Inflammatory macrophage (primary cell): ENCODE measurements at places on chromosomes 7 and 10.

DNA sequence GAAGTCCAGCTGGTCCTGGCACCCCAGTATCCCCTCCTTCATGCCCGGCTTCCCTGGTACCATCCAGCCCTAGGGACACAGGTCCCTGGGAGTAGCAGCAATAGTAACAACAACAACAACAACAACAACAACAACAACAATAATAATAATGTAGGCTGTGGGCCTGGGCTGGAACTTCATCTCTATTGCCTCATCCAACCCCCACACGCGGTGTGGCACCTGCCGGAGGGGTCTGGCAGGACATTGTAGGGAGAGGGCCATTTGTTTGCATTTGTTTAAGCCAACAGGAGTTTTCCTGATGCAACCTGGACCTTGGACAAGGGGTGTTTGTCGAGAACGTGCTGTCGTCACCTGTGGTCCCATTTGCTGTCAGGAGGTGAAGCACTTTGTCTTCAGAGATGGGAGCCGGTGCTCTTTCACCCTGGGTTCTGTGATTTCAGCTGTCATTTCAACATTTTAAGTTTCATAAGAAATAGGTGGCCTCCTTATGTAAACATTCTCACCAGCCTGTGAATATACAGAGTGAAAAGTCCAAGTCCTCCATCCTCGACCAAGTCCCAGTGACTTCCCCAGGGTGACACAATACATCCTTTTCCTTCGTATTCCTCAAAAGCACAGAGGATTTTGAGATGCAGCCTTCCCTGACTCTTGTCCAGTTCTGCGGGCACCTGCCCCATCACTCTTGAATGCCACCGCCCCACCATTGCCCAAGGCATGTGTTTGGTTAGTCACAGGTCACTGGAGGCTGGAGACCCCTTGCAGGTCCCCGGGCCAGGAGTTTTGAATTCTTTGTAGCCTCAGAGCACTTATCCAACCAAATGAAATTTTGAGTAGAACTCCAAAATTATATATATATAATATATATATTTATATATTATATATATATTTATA, 9.2 kb downstream of the LHPP start:
- DNase-seq: no peak

GRCh38 chr10:47023237-47024045, 112.2 kb downstream of the PTPN20 start:
- no peak for DNase-seq

- DNase-seq: no peak
Measured at GRCh38 chr10:11510736-11511135, 100.7 kb downstream of the USP6NL start.

GRCh38 chr7:305410-306151, 15.6 kb downstream of the FOXL3 start:
- DNase-seq: no peak

DNA sequence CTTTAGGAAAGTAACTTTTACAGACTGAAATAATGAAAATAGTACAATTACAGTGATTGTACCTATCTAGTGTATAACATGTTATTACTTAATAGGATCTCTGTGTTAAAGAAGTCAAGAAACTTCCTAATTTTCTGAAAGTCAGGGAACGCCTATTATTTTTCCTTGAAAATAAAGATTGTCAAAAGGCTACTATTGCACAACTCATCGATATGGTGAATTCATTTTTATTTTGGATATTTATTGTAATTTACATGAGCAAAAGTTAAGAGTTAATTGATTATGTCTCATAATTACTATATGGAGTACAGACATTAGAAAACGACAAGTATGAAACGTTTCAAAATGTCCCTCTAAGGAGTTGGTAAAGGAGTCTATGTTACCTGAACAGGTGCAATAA, 12.8 kb downstream of the MINDY3 start:
- no peak for DNase-seq

GRCh38 chr10:104339469-104340110, 1.3 kb upstream of the ITPRIP start:
- DNase-seq: no peak

- DNase-seq: no peak
Measured at GRCh38 chr10:27695706-27696105, 49.9 kb downstream of the MKX start.

GRCh38 chr10:52283174-52283573, 30.9 kb upstream of the DKK1 start:
- no peak for DNase-seq

DNA sequence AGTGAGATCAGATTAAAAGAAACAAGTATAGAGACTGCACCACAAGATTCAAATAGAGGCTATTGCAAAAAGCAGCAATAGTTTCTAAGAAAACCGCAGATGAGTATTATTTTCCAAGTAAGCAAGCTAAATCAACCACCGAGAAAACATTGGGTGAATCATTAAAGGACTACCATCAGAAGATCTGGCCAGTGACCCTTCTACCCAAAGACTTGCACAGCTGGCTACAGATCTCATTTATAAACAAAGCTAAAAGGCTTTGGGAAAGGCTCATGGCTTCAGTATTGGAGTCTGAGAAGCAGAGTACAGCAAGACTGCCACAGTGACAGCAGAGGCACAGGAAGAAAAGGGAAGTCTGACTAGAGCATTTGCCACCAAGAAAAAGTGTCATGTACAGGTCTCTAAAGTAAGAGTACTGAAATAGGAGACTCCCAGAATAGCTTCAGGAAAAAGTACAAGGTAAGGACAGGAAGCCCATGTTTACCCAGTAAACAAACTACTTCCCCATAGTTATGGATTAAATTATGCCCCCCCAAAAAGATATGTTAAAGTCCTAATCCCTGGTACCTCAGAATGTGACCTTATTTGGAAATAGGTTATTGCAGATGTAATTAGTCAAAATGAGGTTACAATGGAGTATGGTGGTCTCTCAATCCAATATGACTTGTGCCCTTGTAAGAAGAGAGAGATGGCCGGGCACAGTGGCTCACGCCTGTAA, 19.0 kb downstream of the STEAP1 start:
- DNase-seq: no peak

DNA sequence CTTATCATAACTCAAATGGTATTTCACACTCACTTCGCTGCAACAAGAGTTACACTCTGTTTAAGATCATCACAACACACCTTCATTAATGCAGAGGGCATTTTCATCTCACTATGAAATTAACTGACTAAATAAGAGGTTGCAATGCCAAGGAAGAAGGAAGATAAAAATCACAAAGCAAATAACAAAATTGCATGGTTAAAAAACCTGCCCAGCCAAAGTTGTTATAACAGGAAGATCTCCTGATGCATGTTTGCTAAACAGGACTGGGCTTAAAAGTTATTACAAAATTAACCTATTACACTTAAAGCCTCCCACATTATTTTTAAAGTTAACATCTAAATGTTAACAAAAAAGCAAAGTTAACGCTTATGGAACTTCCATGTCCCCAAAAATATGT, 11.8 kb downstream of the FAM13C start:
- DNase-seq: no peak

DNA sequence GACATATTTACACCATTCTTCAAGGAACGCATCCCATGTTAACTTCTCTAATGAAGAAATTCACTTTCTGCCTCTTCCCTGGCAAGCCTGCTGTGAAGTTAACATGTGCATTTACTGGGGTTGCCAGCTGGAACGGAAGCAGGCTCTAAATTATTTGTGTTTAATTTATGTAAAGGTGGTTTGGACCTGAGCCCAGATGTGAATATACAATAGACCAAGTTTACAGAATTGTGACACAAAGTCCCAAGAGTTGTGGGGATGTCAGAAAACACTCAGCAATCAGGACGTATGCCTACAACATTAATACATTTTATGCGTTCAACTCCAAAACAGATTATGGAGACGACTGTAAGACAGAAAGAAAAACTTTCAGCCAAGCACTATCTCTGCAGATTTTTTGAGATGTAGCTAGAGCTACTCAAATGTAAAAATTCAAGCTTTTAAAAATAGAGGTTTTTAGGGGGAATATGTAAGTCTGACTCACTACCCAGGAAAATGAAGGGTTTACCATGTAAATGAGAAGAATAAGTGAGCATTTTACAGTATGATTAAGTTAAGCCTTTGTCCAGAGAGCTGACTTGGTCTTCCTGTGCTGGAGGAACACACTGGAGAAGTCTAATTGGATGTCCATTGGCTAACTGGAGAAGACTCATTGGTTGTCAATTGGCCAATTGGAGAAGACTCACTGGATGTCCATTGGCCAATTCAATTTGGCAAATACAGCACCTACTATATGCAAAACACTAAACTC, 19.5 kb downstream of the NRP1 start:
- no peak for DNase-seq

DNA sequence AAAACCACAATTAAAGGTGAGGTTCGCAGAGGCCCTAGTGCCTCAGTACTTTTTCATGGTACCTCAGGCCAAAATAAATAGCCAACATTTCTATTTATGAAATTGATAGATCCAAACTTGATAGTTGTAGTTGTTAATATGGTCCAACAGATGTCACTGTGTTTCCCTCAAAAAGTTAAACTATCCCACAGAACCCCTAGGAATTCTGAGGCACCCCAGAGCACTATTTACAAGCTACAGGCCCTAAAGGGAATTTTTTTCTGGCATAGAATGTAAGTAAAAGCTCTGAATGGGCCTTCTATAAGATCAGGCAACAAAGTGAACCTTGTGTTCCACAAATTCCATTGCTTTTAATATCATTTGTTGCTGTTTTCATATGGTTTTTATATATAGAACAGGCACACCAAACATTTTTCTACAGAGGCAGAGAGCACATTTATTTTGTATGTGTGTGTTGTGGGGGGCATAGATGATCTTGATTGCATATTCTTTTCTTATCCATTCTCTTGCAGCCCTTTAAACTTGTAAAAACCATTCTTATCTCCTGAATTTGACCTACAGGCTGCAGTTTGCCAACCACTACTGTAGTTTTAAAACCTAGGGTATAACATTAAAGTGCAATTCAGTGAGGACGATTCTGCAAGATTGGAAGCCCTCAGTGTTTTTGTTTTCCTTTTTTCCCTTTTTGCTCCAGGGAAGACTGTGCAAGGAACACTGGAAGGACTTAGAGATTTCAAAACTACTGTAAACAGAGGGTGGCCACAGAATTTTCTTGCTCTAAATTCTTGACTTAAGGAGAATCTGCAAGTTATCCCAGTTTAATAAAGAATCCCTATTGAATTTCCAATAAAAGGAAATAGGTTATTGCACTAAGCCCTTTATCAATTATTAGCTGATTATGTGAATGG, 3.5 kb upstream of the ARL4A start:
- DNase-seq: no peak

GRCh38 chr10:34491678-34492077, 323.4 kb downstream of the PARD3 start:
- no peak for DNase-seq

- DNase-seq: no peak
Measured at GRCh38 chr10:75425291-75426079, 5.9 kb upstream of the LRMDA start.

GRCh38 chr10:95588025-95588424, 26.9 kb upstream of the SORBS1 start:
- DNase-seq: no peak

GRCh38 chr7:16562456-16563220, 36.0 kb downstream of the LRRC72 start:
- DNase-seq: no peak

GRCh38 chr7:3893151-3893788, 592.2 kb downstream of the SDK1 start:
- no peak for DNase-seq

DNA sequence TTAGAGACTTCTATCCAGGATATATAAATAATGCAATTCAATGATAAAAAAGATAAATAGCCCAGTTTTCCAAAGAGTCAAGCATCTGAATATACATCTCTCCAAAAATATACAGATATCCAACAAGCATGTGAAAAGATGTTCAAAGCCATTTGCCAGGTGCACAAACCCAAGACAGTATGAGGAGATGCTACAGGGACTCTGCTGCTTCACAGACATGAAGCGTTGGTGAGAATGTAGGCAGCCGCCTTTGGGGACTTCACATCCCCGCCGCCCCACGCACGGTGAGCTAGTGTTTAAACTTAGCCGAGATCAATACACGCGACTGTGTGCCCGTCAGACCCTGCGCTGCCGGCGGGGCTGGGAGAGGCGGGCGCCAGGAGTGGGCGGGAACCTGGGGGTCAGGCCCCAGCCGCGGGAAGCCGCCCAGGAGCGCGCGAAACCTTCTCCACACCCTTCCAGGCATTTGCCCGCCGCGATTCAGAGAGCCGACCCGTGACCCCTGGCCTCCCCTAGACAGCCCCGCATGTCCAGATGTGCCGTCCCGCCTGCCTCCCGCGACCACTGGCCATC, 927 bp upstream of the ALOX5 start:
- no peak for DNase-seq
